ENCODE measurements at places on chromosomes 7 and 10.

DNA sequence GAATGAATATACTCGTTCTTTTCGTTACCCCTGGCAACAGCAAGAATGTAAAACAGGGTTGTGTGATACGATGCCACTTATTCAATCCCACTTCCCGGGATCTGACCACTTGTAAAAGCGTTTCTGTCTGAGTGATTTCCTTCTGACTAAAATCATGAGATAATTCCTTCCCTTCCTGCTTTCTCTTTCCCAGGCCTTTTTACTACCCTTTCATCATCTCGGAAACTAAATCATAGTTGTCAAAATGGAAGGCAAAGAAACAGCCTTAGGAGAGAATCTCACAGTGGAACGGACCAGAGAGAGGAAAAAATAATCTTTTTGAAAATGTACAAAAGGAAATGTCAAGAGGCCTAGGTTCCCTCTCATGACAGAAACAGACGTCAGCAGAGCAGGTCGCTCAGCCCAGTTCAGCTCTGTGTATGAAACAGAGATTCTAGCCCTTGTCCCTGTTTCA lies 29.8 kb downstream of the DIP2C start:
- DNase-seq: no peak

- peak; percentile 87 for DNase-seq
Measured at GRCh38 chr10:102418622-102419268, at the start of gene PSD. PSD (minus strand) TSS chr10:102418785; CDS start chr10:102417038, 1,747 bp downstream.

GRCh38 chr10:126432507-126432906 lies 44.2 kb upstream of the ADAM12 start:
- DNase-seq: no peak

GRCh38 chr7:18400726-18401125 lies 94.8 kb upstream of the HDAC9 start:
- no peak for DNase-seq

DNA sequence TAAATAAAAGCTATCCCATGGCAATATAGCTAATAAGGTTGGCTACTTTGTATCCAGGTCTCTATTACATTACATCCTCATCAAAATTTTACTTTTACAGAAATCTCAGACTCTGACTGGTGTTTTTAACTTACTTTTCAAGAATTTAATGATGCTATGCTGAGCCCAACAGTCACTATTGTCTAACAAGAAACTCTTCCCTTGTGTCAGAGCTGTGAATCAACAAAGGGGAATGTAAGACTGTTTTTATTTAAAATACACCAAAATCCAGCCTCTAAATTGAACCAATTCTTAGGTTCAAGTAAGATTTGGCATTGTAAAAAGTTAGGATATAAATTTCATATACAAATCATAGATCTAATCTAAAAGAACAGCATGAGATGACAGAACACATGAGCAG lies 7.0 kb downstream of the RTKN2 start:
- no peak for DNase-seq

Data from D341Med (cell line).